Stimulated activated CD4-positive, alpha-beta T cell treated with anti-CD3 and anti-CD28 coated beads, Interleukin-4, amount 100 ng/mL, for 24 hours (primary cell): ENCODE measurements at places on chromosomes 12 and 14.

DNA sequence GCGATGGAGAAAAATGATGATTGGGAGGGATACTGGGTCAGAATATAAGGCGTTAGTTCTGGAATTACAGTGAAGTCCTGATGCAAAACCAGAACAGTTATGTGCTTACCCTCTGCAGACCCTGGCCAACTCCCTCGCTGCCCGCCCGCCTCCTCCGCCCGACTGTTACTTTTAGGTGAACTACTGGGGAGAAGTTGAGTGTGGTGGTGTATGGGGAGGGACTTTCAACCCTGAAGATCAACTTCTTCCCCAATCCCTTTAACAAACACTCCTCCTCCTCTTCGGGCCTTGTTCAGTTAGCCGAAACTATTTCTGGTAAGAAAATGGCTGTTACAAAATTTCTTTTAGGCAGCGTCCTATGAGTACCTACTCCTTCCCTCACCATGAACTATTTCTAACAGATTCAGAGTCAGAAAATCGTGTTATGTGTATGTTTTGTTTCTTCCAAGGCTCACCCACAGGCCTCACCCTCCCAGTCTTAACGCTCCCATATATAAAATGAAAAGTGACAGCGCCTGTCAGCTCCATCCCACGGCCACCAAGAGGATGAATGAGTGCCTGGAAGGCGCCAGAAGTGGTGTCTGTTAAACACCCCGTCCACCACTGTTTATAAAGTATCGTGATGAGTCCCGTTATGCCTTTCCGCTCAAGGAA, 1.3 kb downstream of the FBXO33 start:
- DNase-seq = no peak

GRCh38 chr14:67943947-67944346, 124.4 kb downstream of the RAD51B start:
- peak; percentile 58 for DNase-seq

DNA sequence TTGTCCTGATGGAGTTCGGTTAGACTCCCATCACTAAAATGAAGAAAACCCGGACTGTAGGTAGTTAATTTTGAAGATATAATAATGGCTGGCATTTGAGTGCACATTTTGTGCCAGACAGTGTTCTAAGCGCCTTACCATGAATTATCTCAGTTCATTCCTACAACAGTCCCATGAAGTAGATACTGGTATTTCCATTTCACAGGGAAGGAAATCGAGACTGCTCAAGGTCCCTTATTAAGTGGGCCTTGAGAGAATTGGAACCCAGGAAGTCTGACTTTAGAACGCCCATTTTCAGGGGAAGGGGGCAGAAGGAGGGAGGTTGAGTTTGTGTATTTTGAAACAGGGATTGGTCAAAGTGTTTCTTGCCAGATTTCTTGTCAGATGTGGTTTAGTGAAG, 855 bp downstream of the MNAT1 start:
- DNase-seq = no peak

DNA sequence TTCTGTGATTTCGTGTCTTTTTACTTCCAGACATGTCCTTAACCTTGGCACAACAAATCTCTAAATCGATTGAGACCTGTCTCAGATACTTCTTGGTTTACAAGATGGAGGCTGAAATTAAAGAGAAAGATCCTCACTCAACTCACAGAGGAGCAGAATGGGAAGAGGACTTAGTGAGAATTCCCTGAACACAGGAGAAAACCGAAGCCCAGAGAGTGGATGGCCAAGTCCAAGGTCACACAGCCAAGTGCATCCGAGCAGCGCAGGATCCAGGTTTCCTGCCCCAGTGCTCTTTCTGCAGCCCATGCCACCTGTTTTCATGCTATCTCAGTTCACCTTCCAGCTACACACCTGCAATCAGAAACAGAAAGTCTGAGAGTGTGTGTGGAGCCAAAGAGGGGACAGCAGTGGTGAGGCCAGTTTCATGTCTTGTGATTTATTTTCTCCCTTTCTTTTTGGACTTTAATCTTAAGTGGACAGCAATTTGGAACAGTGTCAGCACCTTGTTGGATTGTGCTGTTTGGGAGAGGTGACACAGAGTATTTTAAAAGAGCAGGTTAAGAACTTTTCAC, 22.9 kb upstream of the TCL1B start:
- no peak for DNase-seq

GRCh38 chr14:54669721-54670561, 103.0 kb downstream of the SAMD4A start:
- DNase-seq = no peak

- no peak for DNase-seq
These were observed 111.0 kb downstream of the BEGAIN start for GRCh38 chr14:100476012-100476822.

GRCh38 chr14:36383767-36384431, 63.5 kb upstream of the MBIP start:
- DNase-seq = no peak

DNA sequence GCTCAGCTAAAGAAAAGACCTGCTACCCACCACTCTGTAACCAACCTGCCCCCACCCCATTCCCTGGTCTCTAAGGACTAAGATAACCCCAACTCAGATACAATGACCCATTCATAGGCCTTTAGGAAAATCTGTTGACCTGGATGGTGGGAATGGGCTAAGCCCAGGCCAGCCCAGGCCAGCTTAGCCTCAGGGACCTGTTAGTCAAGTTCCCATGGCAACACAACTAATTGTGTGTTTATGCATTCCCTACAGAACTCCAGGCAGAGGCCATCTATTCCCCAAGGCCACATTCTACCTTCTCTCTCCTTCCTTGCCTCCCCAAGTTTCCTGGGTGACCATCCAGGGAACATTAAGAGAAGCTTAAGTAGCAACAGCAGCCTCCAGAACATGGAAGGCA, 16.1 kb upstream of the KRT8 start:
- no peak for DNase-seq

DNA sequence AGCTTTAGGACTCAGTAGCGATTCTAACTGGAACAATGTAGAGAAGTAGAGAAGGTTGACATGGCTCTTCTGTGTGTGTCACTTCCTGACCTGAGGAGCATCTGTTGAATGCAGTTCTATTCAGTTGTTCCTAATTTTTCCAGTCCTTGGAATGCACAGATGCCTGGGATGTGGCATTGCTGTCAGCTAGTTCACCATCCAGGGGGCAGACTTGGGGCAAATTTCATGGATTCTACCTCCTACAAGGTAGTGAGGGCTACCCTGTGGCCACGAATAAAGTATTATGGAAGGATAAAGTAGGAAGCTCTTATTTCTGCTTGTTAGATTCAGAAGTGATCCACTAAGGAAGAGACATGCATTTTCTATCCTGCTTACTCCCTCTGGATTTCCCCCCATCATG, 74.4 kb upstream of the GPATCH2L start:
- no peak for DNase-seq

DNA sequence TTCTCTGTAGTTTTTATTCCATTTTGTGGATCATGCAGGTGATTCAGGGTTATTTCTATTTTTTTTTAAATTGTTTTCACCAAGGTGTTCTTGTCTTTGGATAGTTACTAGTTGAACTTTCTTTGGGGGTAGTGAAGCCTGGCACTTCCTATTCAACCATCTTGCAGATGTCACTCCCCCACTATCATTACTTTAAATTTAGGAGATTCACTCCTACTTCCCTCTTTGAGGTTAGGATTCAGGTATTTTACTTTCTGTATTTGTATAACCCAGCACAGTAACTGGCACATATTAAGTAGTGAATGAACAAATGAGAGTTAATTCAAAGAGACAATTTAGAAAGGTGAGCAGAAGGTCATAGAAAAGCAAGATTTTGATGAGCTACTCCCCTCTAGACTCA, 255.6 kb downstream of the ATP23 start:
- DNase-seq = no peak
